ENCODE measurements at places on chromosomes 16 and 17.

DNA sequence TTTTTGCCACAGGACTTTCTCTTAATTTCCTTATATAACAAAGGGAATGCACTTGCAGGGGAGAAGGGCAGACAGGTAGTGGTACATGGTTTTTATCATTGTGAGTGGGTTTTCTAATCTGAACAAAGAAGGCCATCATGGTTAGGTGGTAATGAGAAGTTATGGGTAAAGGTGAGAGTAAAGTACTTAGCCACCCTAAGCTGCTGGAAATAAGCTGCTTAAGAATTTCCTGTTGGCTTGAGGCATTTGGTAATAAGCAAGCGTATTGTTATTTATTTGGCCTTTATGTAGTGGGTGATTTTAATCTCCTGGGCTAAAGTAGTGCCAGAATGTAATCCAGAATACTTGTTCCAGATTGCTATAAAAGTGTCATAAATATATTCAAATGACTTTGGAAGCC is 27.1 kb downstream of the TAC4 start:
- no peak for DNase-seq

- DNase-seq: no peak
Observed at GRCh38 chr16:48959204-48959603, 322.4 kb downstream of the CBLN1 start.

DNA sequence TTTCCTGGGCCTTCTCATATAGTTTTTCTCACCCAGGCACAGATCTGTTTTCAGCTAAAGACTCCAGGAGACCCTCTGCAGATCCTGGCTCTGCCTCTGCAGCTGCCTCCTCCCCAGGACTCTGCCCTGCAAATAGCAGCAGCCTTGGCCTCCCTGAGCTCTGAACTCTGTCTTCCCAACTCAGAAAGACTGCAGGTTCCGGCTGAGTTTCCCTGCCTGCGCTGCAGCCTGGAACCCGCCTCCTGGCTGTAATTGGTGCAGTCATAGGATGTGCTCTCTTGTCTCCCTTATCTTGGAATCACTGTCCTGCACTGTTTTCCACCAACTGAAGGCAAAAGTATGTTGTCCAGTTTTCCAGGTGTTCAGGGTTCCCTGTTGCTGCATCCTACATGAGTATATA is 14.3 kb upstream of the DNASE1 start:
- DNase-seq: no peak

DNA sequence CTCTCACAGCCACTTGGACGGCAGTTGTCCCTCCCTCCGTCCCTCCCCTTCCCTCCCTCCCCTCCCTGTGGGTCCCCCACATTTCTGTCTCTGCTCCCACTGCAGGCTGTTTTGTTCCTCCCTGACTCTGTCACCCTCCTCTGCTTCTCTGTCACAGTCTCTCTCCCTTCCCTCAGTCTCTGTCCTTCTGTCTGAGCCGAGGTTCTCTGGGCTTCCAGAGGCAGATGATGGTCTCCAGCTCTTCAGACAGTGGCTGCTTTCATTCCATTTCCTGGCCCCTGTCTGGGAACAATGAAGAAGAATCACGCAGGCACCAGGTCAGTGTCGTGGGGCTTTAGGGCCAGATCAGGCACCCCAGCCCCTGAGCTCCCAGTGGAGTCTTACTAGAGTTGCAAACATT is 8.8 kb upstream of the CYB561 start:
- no peak for DNase-seq

DNA sequence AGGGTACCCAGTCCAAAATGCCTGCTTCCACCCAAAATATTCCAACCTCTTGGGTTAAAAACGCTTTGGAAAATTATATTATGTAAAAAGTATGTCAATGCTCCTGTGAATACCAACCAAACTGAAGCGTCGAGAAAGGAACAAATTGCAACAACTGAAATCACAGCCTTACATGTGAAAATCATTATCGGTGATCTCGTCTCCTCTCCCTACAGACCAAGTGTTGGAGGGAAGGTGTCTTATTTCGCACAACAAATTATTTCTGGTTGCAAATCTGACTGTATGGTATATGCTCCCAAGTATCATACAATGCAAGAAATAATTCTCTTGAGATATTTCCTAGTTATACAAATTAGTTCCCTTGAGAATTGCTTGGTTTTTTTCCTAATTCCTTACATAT is 89.3 kb upstream of the CDYL2 start:
- no peak for DNase-seq

DNA sequence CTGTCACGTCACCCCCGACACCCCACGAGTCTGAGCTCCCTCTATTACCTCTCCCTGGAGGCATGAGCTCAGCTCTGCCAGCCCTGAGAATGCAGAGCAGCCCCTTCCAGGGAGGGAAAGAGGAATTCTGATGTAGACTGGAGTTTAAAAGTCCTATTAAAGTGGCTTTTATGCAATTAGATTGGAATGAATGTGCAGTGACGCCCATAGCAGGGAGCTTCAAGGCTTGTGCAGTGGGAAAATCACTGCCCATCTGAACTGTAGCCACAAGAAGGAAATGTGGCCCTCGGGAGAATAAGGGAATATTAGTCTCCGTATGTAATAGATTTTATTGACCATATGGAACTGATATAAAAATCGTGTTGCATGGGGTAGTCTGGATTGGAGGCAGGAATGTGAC is 66.9 kb downstream of the ZNF423 start:
- DNase-seq: no peak

All from activated CD4-positive, alpha-beta T cell treated with anti-CD3 and anti-CD28 coated beads, Interleukin-2, amount 50 U/mL, for 1 hour (primary cell).